ENCODE measurements at places on chromosomes 13 and 19.

DNA sequence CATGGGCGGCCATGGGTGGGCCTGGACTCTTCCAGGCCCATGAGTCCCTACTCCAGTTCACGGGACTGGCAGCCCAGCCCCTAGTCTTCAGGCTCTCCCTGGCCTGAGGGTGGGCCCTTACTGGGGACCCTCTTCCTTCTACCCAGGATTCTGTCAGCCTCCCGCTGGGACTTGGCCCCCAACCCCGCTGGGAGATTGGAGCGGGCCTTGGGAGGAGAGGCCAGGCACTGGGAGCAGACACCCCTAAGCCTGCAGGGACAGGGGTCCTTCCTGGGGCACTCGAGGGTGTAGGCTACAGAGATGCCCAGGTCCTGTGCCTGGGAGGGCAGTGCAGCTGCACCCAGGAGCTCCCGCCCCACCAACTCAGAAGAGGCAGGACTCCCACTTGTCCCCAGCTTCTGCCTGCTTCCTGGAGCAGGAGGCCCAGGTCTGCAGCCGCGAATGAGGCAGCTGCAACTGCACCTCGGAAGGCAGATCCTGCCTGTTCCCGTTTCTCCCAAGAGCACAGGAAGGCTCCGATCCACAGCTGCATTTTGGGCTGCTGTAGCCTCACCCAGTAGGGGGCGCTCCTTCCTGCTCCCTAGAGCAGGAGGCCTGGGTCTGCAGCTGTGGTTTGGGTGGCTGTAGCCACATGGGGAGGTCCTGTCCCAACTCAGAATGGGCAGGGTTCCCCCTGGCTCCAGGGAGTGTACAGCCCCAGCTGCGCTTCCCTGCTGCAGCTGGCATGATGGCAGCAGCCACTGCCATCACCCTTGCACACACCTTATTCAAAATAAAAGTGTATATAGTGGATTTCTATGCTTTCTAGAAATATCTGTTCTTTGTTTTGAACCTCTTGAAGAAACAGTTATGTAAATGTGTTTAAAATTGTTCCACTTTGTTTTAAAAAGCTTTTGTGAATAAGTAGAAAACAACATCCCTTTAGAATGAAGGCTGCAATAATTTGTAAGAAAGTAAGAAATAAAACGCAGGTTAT is 46.8 kb downstream of the TEX26 start:
- no peak for DNase-seq

DNA sequence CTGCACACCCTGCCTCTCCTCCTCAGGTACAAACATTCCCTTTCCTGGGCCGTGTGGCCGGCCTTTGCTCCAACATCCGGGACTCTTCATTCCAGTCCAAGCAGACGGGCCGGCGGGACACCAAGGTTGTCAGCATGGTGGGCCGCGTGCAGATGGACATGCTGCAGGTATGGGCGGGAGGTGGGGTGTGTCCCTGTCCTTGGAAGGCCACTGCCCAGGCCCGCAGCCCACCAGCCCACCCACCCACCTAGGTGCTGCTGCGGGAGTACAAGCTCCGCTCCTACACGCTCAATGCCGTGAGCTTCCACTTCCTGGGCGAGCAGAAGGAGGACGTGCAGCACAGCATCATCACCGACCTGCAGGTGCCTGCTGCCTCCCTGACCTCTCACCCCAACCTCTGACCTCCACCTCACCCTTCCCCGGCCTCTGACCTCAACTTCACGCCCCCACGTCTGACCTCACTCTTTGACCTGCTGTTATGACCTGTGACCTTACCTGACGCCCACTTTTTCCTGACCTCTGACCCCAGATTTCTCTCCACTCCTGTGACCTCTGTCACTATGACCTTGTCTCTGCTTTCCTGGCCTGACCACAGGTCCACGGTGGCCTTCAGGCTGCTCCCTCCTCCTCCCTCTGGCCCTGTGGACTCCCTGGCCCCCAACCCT is 12.4 kb upstream of the SPIB start:
- DNase-seq, result no peak

- DNase-seq, result no peak
These were observed 173.8 kb upstream of the SOX1 start for GRCh38 chr13:111893071-111893606.

DNA sequence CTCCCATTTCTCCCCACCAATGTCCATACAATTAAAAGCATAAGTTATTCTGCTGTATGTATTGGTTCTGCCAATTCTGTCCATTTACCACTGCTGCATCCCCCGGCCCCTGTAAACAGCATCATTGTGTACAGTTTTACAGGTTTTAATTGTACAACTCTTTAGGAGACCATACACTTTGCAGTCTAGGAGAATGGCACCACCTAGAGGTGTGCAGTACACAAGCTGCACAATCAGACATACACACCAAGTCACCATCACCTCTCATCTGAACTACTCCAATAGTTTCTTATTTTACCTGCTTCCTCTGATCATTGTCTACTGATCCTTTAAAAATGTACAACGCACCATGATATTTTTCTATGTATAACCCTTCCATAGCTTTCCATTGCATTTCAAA is 855.9 kb upstream of the KLHL1 start:
- no peak for DNase-seq

GRCh38 chr19:30070198-30070967 is 128.3 kb downstream of the URI1 start:
- DNase-seq, result no peak

- no peak for DNase-seq
These were observed at the start of gene DACH1 for GRCh38 chr13:71867131-71867814. TSS of gene DACH1 (minus strand) at chr13:71867204.

- DNase-seq, result no peak
These were observed 58.6 kb downstream of the GADD45B start for GRCh38 chr19:2534423-2535013.

DNA sequence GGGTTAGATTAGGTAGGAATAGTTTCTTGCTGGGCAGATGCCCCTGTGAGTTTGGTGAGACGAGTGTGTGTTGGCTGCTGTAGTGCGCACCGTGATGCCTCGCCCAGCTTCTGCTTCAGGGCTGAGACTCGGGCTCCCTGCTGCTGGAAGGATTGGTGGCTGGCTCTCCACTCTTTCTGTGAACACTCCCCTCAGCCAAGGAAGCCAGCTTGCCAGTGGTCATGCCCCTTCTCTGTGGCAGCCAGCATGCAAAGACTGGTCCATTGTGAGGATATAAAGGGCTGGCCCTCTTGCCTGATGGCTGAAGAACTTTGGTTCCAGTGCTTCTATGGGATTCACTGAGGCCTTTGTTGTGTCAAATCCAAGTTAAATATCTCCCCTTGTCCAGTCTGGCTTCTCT is 2.9 kb upstream of the HTR2A start:
- no peak for DNase-seq

GRCh38 chr13:101717353-101717752 is 264.9 kb downstream of the ITGBL1 start:
- no peak for DNase-seq

- DNase-seq, result no peak
These were observed 1.9 kb upstream of the SDHAF1 start for GRCh38 chr19:35992907-35993765.

GRCh38 chr19:57675881-57676280 is 5.9 kb upstream of the ZNF551 start:
- no peak for DNase-seq

- no peak for DNase-seq
These were observed 2.2 kb downstream of the PAN3 start for GRCh38 chr13:28140433-28141125.

GRCh38 chr19:38531515-38531914 is 86.2 kb downstream of the MAP4K1 start:
- DNase-seq, result no peak

- DNase-seq, result no peak
These were observed 2.1 kb downstream of the PNMA8C start for GRCh38 chr19:46426506-46427162.

DNA sequence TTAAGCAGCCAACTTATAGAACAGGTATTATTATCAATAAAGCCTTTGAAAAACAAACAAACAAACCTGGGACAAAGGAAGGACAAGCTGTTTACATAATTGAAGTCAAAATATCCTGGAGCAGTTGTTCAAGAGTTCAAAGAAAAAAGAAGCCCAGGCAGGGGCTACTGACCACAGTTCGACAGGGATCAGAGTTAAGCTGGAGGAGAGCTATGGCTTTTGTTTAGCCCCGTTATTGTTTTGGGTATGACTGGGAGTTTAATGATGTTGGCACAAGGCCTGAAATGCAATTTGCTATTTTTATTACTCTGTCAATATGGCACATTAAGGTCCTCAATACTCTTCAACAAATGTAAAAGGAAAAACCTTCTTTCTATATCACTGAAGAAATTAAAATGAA is 624.4 kb upstream of the KLHL1 start:
- DNase-seq, result no peak

GRCh38 chr13:42551611-42552010 is 22.3 kb upstream of the TNFSF11 start:
- no peak for DNase-seq

GRCh38 chr13:95921485-95921884 is 131.7 kb downstream of the UGGT2 start:
- DNase-seq, result no peak

- DNase-seq, result no peak
These were observed 13.6 kb upstream of the FBXO17 start for GRCh38 chr19:38989066-38989605.

DNA sequence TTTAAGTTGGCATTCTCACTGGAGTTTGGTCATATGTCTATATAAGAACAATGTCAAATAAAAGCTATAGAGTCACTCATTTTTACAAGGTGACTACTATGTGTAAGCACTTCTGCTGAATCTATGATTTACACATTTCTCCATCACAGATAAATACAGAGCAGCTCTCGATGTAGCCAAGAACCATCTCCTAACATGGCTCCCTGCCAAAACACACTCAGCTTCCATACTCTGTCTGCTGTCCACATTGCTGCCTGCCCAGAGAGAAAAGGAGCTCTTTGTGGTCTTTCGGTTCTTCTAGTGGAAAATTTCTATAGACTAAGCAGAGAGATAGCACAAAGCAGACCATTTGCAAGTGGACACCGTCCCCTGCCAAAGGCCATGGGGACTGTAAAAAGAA is 190.9 kb upstream of the KLF12 start:
- no peak for DNase-seq

- no peak for DNase-seq
These were observed 23.1 kb upstream of the COG3 start for GRCh38 chr13:45441633-45442032.

DNA sequence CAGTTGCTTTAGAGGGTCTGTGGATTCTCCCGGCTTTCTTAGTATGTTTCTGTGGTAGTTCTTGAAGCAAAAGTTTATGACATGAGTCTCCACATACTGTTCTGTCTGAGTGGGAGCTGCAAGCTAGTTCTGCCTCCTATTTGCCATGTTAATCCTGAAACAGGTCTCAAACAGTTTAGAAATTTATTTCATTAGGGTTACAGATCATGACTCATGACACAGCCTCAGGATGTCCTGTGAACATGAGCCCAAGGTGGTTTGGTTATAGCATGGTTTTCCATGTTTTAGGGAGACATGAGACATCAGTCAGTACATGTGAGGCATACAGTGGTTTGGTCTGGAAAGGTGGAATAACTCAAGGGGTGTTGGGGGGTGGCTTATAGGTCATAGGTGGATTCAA is 77.5 kb downstream of the FNDC3A start:
- no peak for DNase-seq

DNA sequence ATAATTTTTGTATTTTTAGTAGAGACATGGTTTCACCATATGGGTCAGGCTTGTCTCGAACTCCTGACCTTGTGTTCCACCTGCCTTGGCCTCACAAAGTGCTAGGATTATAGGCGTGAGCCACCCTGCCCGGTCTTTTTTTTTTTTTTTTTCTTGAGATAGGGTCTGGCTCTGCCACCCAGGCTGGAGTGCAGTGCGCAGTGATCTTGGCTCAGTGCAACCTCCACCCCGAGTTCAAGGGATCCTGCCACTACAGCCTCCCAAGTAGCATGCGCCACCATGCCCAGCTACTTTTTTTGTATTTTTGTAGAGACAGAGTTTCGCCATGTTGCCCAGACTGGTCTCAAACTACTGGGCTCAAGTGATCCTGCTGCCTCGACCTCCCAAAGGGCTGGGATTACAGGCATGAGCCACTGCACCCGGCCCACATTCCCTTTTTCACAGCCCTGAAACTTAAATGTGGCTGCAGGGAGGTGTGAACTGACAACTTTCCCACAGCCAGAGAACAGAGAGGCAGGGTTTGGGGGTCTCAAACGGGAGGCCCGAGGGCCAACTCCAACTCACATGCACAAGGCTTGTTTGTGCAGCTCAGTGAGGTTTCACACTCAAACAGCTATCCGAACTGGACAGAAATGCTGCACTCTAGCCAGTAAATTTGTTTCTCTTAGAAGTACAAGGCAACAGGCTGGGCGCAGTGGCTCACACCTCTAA is 4.4 kb upstream of the S1PR5 start:
- no peak for DNase-seq

GRCh38 chr13:78215458-78216108 is 297.0 kb upstream of the EDNRB start:
- DNase-seq, result no peak

GRCh38 chr19:18060472-18060871 is 26.3 kb downstream of the IL12RB1 start:
- DNase-seq, result no peak

GRCh38 chr19:38405276-38405675 is 2.4 kb downstream of the FAM98C start:
- DNase-seq, result no peak

DNA sequence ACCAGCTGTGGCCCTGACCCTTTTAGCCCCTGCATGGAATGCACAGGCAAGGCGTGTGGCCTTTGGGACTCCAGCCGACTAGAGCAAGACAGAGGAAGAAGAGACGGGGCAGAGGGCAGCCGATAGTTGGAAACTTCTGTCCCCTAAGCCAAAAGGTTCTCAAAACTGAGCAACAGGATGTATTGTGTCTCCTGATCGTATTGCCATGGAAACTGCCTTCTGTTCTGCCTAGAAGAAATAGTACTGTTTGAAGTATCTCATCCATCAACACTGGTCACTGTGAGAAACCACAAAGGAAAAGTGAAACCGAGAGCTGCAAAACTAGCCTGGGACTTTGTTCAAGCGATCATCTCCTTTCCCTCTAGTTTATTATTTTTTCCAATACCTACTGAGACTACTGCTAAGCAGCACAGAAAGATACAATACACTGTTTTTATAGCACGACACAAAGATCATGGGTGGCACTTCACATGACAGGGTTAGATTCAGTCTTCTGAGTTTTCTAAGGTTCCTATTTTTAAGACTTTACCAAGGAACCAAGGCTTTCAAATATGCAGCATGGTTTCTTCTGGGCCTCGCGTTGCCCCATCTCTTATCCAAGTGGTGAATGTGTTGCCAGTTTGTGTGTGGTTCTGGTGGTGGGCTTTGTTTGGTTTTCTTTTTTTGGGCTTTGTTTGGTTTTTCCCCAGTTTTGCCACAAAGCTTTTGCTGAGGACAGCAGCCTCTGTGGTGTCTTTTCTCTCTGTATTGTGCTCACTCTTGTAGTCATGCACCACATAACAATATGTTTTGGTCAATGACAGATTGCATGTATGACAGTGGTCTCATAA is 49.3 kb upstream of the GPR183 start:
- no peak for DNase-seq

- no peak for DNase-seq
These were observed 181.5 kb downstream of the DNAJC3 start for GRCh38 chr13:95858286-95859075.

- DNase-seq, result no peak
These were observed 887.3 kb downstream of the DIAPH3 start for GRCh38 chr13:59276436-59276835.

DNA sequence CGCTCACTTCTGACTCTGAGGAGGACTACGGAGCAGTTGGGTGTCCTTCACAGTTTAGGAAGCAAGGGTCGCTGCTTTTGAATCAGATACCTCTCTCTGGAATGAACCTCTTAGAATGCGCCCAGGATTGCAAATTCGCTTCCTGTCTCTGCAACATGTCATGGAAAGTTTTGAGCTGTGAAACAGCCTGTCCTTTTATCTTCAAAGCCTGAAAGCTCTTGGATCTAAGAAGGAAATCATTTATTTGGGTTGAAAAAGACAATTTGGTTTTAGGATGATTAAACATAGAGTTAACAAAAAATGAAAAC is 134.1 kb downstream of the KATNAL1 start:
- DNase-seq, result no peak
